H1 (cell line): ENCODE measurements at places on chromosomes 2 and 18.

GRCh38 chr2:45607701-45608100 is 3.4 kb downstream of the SRBD1 start:
- peak; percentile 13 for DNase-seq

DNA sequence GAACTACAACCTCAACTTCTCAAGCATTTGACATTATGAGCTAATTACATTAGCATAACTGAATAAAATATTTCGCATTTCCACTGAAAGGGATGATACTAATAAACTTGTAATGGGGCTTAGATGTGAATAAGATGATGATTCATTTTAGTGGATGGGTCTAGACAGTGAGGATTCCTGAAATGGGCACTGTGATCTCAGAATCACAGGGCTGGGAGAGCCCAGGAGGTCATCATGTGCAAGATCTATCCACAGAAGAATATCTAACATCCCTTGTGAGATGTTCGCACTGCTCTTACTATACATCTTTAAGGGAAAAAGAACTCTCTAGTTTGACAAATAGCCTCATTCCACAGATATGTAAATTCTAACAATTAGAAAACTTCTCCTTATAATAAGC is 245.7 kb downstream of the DYM start:
- DNase-seq, result no peak

GRCh38 chr2:47653902-47654789 is 128.8 kb upstream of the MSH6 start:
- DNase-seq, result peak; percentile 68

GRCh38 chr2:84876369-84876768 is 4.5 kb downstream of the TRABD2A start:
- DNase-seq, result no peak

DNA sequence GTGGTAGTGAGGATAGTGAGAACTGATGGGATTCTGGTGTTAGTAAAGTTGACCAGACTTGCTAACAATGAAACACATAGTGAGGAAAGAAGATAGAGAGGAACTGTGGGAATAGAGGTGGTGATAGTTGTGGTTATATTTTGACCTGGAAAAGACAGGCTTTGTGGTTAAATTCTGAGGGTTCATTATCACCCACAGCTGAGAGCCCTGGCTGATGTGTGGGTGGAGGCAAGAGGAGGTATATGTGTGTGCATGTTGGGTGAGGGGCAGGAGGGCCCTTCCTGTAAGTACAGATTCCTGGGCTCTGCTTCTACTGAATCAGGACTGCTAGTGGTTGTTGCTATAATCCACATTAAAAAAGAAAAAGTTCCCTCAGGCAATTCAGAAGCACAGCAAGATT is 26.2 kb upstream of the TMEM163 start:
- no peak for DNase-seq

GRCh38 chr2:231399853-231400680 is 4.6 kb downstream of the B3GNT7 start:
- DNase-seq, result no peak
